ENCODE measurements at places on chromosomes 13 and 19.

- no peak for DNase-seq
These were observed at the start of gene C13orf46 for GRCh38 chr13:113973218-113974164. TSS of gene C13orf46 (minus strand) at chr13:113974076. CDS start at chr13:113973997, 79 bp downstream.

DNA sequence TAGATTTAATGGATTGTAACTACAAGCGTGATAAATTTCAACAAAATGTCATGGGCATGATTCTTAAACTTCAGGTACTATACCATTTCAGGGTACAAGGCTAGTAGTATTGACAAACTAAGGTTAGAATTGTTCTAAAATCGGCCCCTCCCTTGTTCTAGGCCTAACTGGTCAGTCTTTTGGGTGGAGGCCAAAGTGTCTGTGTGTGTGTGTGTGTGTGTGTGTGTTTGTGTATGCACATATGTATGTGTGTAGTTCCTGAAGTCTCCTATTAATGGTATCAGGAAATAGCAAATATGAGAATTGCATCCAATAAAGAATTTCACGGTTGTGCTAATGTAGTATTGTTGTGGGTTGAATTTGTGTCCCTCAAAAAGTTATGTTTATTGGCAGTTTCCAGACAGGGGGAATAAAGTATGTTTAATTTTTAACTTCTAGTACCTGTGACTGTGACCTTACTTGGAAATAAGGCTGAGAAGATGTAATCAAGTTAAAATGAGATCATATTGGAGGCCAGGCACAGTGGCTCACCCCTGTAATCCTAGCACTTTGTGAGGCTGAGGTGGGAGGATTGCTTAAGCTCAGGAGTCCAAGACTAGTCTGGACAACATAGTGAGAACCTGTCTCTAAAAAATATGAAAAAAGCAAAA, 119.2 kb downstream of the KLF5 start:
- no peak for DNase-seq

GRCh38 chr19:3985643-3986259, 488 bp upstream of the EEF2 start:
- no peak for DNase-seq

GRCh38 chr19:27762933-27763332, 1450.0 kb downstream of the UQCRFS1 start:
- DNase-seq = no peak

- no peak for DNase-seq
These were observed 7.9 kb upstream of the C13orf46 start for GRCh38 chr13:113981611-113982295.

DNA sequence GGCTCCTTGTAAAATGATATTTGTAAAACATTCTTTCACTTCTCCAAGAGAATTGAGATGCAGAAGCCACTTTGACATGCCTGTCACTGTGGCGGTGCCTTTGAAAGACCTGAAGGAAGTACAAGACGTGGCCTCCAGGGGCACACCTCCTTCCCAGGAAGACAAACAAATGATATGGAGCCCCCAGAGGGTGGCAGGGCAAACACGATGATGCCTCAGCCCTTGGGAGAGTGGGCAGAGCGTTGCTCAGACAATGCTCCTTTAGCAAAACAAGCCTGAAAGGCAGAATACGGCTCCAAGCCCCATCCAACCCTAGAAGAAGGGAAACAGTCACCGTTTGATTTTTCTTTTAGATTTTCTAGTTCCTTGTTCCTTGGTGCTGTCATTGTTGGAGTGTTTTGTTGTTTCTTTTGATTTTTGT, 9.2 kb upstream of the ATP12A start:
- no peak for DNase-seq

- no peak for DNase-seq
These were observed 58.5 kb upstream of the SLITRK1 start for GRCh38 chr13:83940742-83941141.

- no peak for DNase-seq
These were observed 15.2 kb upstream of the SHFL start for GRCh38 chr19:10070730-10071446.

GRCh38 chr13:95710313-95710712, 33.4 kb downstream of the DNAJC3 start:
- DNase-seq = no peak

GRCh38 chr13:104043184-104043583, 977.0 kb upstream of the SLC10A2 start:
- DNase-seq = no peak

- no peak for DNase-seq
These were observed 99.0 kb downstream of the ARHGEF7 start for GRCh38 chr13:111213964-111214726.
